Stimulated activated CD4-positive, alpha-beta T cell treated with anti-CD3 and anti-CD28 coated beads, Interleukin-15, amount 100 ng/mL, for 24 hours (primary cell): ENCODE measurements at places on chromosomes 5 and 9.

- no peak for DNase-seq
Observed at GRCh38 chr5:54739371-54739770, 221.8 kb downstream of the SNX18 start.

DNA sequence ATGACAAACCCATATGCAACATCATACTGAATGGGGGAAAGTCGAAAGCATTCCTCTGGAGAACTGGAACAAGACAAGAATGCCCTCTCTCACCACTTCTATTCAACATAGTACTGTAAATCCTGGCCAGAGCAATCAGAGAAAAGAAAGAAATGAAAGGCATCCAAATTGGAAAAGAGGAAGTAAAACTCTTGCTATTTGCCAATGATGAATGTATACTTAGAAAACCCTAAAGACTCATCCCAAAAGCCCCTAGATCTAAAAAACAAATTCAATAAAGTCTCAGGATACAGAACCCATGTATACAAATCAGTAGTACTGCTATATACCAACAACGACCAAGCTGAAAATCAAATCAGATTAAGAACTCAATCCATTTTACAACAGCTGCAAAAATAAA is 66.9 kb downstream of the SPATA31C2 start:
- no peak for DNase-seq

DNA sequence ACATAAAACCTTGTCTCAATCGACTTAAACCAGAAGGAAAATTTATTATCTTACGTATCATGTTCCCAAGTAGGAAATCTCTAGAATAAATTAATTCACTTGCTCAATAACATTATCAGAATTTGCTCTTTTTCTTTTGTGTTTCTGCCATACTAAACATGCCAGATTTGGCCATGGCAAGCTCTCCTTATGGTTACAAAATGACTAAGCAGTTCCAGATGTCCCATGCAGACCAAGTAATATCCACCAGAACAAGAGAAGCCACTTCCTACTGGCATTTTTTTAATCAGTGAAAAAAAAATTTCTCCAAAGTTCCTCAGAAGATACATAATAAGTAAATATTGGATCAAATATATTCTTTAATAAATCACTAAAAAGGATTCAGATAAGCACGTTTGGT is 25.2 kb upstream of the ADAMTS6 start:
- no peak for DNase-seq

DNA sequence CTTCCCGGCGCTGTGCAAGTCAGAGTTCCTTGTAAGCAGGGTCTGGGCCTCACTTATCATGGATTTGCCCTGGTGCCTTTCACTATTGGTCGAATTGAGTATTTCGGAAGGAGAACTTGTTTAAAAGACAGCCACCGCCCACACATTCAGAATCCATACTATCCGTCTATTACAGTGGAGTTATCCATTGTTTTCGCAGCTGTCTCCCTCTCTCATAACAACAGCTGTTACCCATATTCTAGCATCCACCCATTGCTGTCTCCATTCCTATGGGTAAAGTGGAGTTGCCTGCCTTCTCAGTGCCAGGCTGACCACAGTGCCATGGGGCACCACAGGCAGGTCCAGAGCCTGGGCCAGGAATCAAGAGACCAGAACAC is 20.2 kb downstream of the FAXDC2 start:
- DNase-seq = no peak

DNA sequence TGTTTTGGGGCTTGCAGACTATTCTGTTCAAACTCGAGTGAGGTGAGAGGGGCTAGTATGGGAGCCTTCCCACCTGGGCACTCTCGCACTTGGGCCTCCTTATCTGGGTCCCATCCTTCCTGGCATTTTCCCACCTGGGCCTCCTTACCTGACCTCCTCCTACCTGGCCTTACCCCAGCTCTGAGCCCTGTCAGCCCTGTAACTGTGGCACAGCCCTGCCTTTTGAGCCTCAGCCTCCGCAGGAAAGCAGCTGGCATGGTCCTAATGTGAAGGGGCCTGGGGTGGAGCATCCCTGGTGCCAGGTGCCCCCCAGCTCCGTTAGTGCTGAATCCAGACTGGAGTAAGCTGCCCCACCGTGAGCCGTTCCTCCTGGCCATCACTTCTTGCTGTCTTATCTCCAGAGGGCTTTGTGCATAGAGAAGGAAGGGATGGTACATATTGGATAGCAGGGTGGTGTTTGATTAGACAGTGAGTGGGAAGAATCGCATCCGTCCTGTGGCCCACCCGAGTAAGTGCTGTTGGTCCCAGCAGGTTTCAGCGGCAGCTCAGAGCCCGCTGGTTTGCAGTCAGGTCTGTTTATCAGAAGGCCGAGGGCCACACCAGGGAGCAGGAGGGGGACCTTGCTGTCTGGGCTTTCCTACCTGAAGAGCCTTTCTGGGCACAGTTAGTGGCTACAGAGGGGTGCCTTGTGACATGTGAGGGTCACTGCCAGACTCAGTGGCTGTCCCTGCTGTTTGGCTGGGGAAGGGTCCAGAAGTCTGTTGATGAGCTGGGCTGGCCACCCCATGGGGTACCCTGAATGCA is 76.5 kb downstream of the WNK2 start:
- DNase-seq = no peak

DNA sequence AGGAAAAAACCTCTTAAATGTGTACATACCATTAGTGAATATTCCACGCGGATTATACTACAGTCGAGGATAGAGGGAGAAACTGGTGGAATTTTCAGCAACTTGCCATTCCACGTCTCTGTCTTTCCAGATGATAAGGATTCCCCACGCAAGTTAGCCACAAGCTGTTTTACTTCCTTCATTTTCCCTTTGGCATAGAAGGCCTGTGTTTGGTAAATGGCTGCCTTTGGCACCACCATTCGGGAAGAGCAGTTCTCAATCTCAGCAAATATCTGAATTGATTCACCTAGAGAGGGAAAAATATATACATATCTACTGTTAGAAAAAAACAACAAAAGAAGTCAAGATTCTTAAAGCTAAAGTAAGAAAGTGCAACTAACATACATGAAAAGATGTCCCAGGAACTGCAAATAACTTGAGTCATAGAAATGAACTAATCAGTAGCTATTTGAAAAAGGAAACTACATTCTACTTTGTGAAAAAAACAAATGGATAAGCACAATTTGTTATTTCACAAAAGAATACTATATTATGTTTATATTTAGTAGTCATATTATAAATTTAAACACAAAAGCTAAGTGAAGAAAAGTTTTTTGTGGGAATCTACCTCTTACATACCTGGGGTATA is 8.1 kb downstream of the ARRDC3 start:
- DNase-seq = no peak

- no peak for DNase-seq
Observed at GRCh38 chr5:40390281-40391149, 289.2 kb upstream of the PTGER4 start.
